ENCODE measurements at places on chromosomes 6 and 20. TPM values are rescaled to one million over a fixed set of nuclear protein-coding genes. Genes with fewer than 3 reads are reported as not detected.
A peak's percentile ranks its signal among the peaks of the same experiment; 100 is the strongest.

DNA sequence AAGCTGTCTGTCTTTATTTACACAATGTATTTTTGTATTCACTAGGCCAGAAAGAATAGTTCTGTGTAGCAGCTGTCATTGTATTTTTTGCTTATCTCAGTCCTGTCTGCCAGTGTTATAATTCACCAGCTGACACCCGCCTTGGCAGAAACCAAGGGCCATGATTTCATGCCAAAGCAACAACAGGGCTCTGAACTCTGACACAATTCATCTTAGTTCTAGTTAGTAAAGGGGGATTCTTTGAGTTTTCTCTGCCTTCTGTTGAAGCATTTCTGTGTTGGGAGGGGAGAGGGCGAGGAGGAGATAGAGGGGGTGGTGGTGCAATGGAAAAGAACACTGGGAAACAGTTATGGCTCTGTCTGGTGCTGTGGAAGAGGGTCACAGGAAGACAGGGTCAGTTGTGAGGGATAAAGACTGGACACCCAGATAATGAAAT is 684.6 kb upstream of the MARCKS start:
- H3K27me3 ChIP-seq, result no peaks in the 10 kb centered on the region
- no peak for DNase-seq
- peaks cover 9% of the 10 kb centered on the region for H3K4me1 ChIP-seq
- H3K27ac ChIP-seq, result no peak overlapping the region
- no peak overlapping the region for H3K4me3 ChIP-seq

Gene ANKRD66
- 2.1 TPM for total RNA-seq

DNA sequence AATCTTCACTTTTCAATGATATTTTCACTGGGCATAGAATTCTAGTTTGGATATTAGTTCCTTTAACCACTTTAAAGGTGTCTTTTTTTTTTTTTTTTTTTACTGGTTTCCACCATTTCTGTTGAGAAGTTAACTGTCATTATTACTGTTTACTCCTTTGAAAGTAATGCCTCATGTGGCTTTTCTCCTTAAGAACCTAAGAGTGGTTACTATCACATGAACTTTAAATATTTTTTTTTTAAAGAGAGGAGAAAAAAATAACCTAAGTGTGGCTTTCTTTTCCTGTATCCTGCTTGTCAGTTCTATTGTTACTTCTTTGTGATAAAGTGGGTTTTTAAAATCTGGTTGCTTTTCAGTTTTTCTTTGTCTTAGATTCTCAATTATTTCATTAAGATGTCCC is 229.5 kb downstream of the CDH26 start:
- H3K27me3 ChIP-seq, result no peaks in the 10 kb centered on the region
- DNase-seq, result no peak
- no peaks in the 10 kb centered on the region for H3K4me1 ChIP-seq
- H3K27ac ChIP-seq, result no peak overlapping the region
- H3K4me3 ChIP-seq, result no peak overlapping the region

- H3K36me3 ChIP-seq, result no peaks in the 10 kb centered on the region
- H3K27me3 ChIP-seq, result no peaks in the 10 kb centered on the region
- H3K27ac ChIP-seq, result peak overlapping the region; percentile 50
- no peak for DNase-seq
- no peak overlapping the region for H3K4me3 ChIP-seq
- peaks cover 19% of the 10 kb centered on the region for H3K4me1 ChIP-seq
These were observed 21.8 kb downstream of the PCK1 start for GRCh38 chr20:57582432-57583288.

GRCh38 chr6:143283887-143284645 is 166.4 kb downstream of the ADAT2 start:
- no peak for DNase-seq
- H3K4me1 ChIP-seq, result no peaks in the 10 kb centered on the region
- H3K27me3 ChIP-seq, result no peaks in the 10 kb centered on the region
- H3K36me3 ChIP-seq, result no peaks in the 10 kb centered on the region

Gene DCDC2
- total RNA-seq, result 9.4 TPM

GRCh38 chr6:41823178-41823577 is 35.7 kb downstream of the TOMM6 start:
- DNase-seq, result no peak
- no peak overlapping the region for H3K4me3 ChIP-seq
- H3K36me3 ChIP-seq, result no peaks in the 10 kb centered on the region
- no peak overlapping the region for H3K27ac ChIP-seq

GRCh38 chr20:33061658-33062028 is 7.9 kb downstream of the BPIFB3 start:
- no peaks in the 10 kb centered on the region for H3K27me3 ChIP-seq
- H3K27ac ChIP-seq, result no peak overlapping the region
- no peaks in the 10 kb centered on the region for H3K4me1 ChIP-seq
- no peak for DNase-seq
- H3K36me3 ChIP-seq, result no peaks in the 10 kb centered on the region

DNA sequence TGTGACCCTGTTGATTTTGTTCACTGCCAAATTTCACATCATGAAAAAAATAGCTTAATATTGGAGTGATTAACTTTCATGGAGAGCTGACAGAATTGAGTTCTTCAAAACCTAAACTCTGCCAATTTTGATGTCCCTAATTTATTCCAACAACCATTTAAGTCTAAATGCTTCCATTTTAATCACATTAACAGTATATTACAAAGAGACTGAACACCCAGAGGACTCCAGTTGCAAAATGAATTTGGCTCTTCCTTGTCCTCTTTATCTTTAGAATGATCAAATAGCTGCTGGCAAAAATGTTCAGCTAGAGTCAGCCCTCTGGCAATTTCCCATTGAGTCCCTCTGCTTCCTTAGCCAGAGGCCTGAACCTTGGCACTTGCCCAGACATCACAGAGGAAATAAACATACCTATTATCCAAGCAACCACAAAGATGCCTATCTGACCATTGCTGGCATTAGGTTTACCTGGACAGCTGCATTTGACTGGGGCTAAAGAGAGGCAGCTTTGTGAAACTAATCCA is 299.0 kb upstream of the STXBP5 start:
- H3K27ac ChIP-seq, result no peak overlapping the region
- DNase-seq, result no peak
- H3K27me3 ChIP-seq, result no peaks in the 10 kb centered on the region
- H3K36me3 ChIP-seq, result no peaks in the 10 kb centered on the region
- H3K4me1 ChIP-seq, result no peaks in the 10 kb centered on the region
- no peak overlapping the region for H3K4me3 ChIP-seq

- H3K27ac ChIP-seq, result peak overlapping the region; percentile 99
- H3K4me3 ChIP-seq, result peak overlapping the region; percentile 94
- H3K4me1 ChIP-seq, result peaks cover 41% of the 10 kb centered on the region
- H3K36me3 ChIP-seq, result no peaks in the 10 kb centered on the region
- DNase-seq, result no peak
These were observed 675 bp downstream of the DSTN start for GRCh38 chr20:17570347-17571152.

DNA sequence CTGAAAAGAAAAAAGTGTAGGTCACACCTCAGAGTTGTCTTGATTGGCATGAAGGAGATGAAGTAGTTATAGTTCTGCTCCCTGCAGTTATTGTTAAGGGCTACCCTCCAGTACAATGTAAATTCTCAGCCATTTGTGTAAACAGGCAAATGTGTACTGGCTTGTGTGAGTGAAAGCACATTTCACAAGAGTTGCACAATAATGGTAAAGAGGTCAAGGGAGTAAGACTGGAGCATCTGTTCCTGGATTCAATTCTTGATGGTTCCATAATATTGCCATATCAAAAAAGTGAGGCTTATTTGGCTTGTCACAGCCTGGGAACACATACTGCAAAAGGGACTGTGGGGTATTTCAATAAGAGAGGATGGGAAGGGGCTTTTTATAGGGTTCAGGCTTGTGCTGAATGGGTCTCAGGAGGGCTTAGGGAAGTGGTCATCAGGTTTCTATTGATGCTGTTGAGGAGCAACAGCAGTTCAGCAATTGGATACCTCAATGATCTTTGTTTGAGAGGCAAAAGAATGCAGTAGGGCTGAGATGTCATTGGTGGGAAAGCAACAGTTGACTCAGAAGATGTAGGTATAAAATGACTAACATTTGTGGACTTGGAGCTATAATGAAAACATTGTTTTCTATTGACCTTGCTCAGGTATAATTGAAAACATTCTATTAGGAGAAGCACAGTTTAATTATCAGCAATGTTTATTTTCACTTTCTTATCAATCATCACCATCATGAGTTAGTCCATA is 402.6 kb downstream of the BCKDHB start:
- H3K27ac ChIP-seq, result no peak overlapping the region

Gene HEBP2
- total RNA-seq, result 68.0 TPM

GRCh38 chr6:11640486-11640885 is 102.9 kb downstream of the TMEM170B start:
- no peaks in the 10 kb centered on the region for H3K27me3 ChIP-seq
- H3K4me3 ChIP-seq, result no peak overlapping the region
- no peaks in the 10 kb centered on the region for H3K4me1 ChIP-seq
- H3K36me3 ChIP-seq, result no peaks in the 10 kb centered on the region
- no peak for DNase-seq

- no peaks in the 10 kb centered on the region for H3K27me3 ChIP-seq
- no peaks in the 10 kb centered on the region for H3K36me3 ChIP-seq
- no peak overlapping the region for H3K27ac ChIP-seq
- DNase-seq, result no peak
- H3K4me3 ChIP-seq, result no peak overlapping the region
These were observed 7.1 kb upstream of the TSPYL1 start for GRCh38 chr6:116286773-116287358.

DNA sequence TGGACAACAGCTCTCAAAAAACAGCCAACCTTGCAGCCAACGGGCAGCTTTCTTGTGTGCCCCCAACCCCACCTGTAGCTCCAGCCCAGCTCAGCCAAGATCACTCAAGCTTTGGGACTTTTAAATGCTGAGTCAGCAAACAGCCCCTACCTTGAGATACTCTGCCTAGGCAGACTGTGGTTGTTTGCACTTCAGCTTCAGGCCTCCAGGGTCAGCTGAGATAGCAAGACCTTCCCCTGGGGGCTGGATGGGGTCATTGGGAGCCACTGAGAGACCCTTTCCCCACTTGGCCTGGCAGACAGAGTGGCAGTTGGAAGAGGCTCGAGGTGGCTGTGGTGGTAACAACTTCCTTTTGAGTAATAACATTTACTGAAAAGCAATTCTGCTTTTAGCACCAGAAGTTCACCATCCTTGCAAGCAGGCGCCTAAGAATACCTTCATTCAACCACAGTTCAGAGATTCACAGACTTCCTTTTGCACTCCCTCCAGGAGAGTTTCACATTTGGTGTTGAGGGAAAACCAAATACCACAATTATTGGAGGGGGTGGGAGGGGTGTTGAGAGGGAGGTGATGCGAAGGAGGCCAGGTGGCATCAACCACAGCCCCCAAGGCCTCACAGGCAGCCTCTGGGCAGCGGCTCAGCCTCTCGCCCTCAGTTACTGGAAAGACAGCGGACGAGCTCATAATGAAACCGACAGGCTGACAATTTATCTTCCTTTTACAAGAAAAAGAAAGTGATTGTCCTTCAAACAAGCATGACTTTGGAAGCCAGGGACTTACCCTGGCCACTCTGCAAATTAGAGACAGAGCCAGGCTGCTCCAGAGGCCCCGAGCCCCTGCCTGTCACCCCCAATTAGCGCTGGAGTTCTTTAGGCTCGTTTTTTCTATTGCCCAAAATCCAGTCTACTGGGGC is 148.1 kb downstream of the CEBPB start:
- peaks cover 26% of the 10 kb centered on the region for H3K4me1 ChIP-seq
- H3K27me3 ChIP-seq, result no peaks in the 10 kb centered on the region
- no peak overlapping the region for H3K4me3 ChIP-seq
- peak overlapping the region; percentile 80 for H3K27ac ChIP-seq
- H3K36me3 ChIP-seq, result no peaks in the 10 kb centered on the region
- no peak for DNase-seq

GRCh38 chr20:52231230-52231746 is 39.7 kb upstream of the ZFP64 start:
- H3K36me3 ChIP-seq, result no peaks in the 10 kb centered on the region
- no peak overlapping the region for H3K4me3 ChIP-seq
- no peaks in the 10 kb centered on the region for H3K27me3 ChIP-seq
- DNase-seq, result no peak
- H3K27ac ChIP-seq, result no peak overlapping the region
- H3K4me1 ChIP-seq, result no peaks in the 10 kb centered on the region

DNA sequence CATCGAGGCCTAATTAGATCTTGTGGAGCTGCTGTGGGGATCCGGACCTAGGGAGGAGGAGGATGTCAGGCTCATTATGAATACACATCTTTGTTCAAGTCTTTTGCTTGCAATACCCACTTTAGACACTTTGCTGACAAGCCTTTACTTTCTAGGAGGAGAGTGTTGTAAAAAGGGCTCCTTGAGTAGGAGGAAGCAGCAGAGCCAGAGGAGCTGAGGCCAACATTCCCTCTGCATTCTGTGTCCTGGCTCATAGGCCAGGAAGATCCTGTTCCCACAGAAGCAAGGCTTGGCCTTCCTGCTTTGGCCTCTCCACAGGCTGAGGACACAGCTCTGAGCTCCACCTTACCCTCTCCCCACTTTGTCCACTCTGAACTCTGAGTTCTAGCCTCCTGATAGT is 67.1 kb downstream of the TPD52L1 start:
- DNase-seq, result no peak
- no peaks in the 10 kb centered on the region for H3K4me1 ChIP-seq
- no peaks in the 10 kb centered on the region for H3K27me3 ChIP-seq
- no peaks in the 10 kb centered on the region for H3K36me3 ChIP-seq

DNA sequence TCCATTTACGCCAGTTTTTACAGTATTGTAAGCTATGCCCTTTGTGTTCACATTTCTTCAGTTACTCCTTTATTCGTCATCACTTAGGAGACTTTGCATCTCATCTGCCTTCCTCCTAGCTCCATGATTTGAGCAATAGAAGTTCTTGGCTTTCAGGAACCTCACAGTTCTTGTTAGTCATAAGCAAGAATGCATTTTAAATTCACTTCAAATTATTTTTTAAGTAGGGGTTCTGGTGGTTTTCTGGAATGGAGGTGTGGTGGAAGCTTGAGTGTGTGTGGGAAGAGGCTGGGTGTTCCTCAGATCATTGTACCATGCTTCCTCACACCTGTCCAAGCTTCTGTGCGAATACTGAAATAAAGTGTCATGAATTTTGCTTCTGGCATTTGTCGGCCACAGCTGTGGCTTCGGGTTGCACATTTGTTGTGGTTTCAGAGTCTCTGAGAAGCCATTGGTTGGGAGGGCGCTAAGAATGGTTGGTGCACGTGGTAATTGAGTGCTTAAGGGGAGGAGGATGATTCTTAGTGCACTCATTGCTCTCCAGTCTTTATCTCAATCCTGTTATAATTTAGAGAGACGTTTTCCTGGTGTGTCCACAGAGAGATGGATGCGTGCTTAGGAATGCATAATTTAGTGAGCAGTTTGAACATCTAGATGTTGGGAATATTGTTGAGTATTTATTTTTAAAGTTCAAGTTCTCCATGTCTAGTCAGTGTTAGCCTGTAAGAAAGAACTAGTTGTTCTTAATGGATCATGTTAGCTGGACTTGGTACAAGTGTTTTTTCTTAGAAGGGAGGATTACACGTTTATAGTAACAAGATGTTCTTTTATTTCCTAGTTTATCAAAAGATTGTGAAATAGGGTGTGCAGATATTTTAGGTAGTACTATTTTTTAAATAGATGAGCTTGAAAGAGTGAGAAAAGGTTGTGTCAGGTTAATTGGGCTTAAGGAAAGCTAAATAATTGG is 31.9 kb downstream of the FOXO3 start:
- no peak for DNase-seq
- H3K4me1 ChIP-seq, result peaks cover 89% of the 10 kb centered on the region
- no peaks in the 10 kb centered on the region for H3K27me3 ChIP-seq
- H3K4me3 ChIP-seq, result no peak overlapping the region
